ENCODE measurements at places on chromosomes 11 and 22. TPM values are rescaled to one million over a fixed set of nuclear protein-coding genes. Genes with fewer than 3 reads are reported as not detected.

Gene SYCE3
- total RNA-seq: not detected

Gene IGLL5
- total RNA-seq: not detected

Gene MMP27
- not detected for total RNA-seq

Gene CSNK1E
- 61.3 TPM for total RNA-seq

Gene NNMT
- 204 TPM for total RNA-seq

Gene APOBEC3H
- 0.50 TPM for total RNA-seq

Gene LARGE2
- total RNA-seq: not detected

Gene NRXN2
- total RNA-seq: 0.14 TPM

Gene OTOG
- not detected for total RNA-seq
